Kidney epithelial cell (primary cell): ENCODE measurements at places on chromosomes 1 and 21. TPM values are rescaled to one million over a fixed set of nuclear protein-coding genes. Genes with fewer than 3 reads are reported as not detected.

LENEP gene
- 1.6 TPM in 1 of 2 replicates, not detected in the other for total RNA-seq

GRCh38 chr1:42136466-42136865 lies 16.7 kb upstream of the GUCA2B start:
- no peak for DNase-seq

DNA sequence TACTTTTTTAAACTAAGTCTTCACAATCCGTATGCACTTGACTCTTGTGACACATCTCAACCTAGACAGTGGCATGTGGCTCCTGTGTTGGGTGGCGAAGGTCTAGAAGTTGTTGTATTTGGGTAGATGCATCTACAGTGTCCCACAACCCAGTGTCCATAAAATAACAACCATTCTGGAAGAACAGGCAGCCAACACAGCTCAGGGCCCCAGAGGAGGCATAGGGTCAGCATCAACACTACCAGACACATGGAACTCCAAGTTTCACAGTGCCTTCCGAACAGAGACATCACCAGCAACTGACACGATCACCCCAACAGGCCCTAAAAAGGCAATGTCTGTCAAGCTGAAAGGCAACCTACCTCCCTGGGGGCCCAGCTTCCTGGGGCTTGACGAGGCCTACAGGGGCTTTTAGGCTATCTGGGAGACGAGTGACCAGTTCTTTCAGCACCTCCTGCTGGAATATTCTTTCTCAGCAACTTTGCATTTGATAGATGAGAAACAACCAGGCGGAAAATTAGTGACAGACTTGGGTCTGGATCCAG lies 5.6 kb downstream of the SH3BP5L start:
- no peak for DNase-seq

GRCh38 chr1:246709835-246710234 lies 14.4 kb upstream of the SCCPDH start:
- no peak for DNase-seq

DNA sequence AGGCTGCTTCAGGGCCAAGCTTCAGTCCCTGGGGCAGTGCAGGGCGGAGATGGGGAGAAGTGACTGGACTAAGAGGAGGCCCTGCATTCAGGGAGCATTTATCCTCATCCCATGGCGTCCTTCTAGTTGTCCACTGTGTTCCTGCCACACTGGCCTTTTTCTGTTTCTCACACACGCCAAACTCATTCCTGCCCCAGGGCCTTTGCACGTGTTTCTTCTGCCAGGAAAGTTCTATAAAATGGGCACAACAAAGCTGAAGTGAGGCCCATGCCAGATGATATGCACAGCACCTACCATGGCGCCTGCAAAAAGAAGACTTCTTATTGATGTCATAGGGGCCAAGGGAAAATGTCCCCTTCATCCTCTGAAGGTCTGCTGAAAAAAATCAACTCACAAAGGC lies 24.3 kb downstream of the MROH7 start:
- DNase-seq = no peak

- no peak for DNase-seq
Measured at GRCh38 chr21:17709266-17709611, 96.5 kb upstream of the BTG3 start.

DNA sequence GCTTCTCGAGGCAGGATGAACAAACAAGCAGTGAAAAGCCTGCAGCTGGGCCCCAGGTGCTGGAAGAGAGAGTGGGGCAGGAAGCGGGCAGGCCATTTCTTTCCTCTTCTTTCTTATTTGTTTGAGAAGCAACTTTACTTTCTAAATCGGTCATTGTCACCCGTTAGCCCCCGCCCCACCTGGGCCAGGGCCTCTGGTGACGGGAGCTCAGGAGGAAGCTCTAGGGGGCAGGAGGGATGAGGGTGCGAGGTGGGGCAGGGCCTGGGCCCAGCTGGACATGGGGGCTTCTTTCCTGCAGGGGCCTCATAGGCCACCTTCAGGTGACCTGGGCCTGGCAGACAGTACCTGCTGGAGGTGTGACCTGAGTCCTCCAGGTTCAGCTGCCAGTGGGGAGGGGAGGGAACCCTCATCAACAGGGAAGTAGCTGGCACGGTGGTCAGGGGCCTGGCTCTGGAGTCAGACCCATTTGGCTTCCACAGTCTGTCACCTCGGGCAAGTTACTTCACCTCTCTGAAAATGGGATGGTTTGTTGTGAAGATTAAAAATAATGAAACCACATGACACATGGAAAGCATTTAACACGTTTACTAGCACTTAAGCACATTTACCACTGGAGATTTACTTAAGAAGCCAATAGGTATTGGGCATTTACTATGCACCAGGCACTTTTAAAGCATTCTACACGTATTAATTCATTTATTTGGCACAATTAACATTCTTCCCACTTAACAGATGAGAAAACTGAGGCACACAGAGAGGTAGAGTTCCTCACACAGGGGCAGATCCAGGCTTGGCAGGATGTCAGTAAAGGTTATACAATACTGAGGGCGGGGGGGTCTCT lies 54.1 kb upstream of the ID3 start:
- DNase-seq = no peak
